ENCODE measurements at places on chromosomes 6 and 20. TPM values are rescaled to one million over a fixed set of nuclear protein-coding genes. Genes with fewer than 3 reads are reported as not detected.

L3MBTL3 gene
- total RNA-seq, result 4.4 TPM

KIAA1755 gene
- 0.37 TPM for total RNA-seq

PHACTR3 gene
- not detected for total RNA-seq

GPR63 gene
- total RNA-seq, result 0.98 TPM

LAMP5 gene
- under 0.01 TPM for total RNA-seq

VARS1 gene
- 88.6 TPM for total RNA-seq

Measured in subcutaneous preadipocyte (primary cell).